Epithelial cell of proximal tubule (primary cell): ENCODE measurements at places on chromosomes 16 and 17. TPM values are rescaled to one million over a fixed set of nuclear protein-coding genes. Genes with fewer than 3 reads are reported as not detected.

DNA sequence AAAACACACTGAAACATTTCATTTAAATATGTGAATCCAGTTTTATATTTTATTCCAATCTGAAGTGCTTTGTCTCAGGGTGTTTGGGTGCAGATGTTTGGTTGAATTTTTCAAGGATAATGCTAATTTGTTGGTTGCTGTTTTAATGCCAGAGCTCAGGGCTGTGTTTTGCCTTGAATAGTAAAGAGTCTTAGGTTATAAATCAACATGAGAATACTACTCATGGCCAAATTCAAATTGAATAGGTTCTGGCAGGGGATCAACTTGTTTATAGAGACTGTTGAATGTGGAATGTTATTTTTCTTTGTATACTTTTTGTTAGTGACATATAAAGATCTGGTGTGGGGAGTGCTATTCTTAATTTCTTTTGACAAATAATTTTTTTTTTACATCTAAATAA lies 18.8 kb downstream of the TOM1L1 start:
- DNase-seq: no peak

GRCh38 chr17:37026531-37026869 lies 77.7 kb downstream of the AATF start:
- no peak for DNase-seq

DNA sequence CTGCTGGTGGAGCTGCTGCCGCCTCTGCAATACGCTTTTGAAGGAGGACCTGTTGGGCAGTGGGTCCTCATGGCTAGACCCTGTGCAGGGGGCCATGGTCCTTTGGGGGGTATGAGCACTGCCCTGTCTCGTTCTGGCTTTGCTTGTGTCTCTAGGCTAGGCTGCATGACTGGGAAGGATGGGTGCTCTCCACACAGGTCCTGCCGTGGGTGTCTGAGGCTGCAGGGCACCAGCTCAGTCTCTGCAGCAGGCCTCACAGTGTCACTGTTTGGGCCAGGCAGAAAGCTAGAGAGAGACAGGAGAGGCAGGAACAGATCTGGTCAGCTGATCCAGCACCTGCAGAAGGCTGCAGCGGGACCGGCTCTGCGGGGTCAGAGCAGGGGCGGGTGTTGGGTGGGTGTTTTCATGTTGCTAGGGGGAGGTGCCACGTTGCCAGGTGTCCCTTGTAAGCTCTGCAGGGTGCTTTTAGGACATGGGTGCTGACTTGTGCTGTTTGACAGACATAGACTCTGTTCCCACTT lies 111.4 kb downstream of the SNX29 start:
- DNase-seq: no peak

- DNase-seq: no peak
These were observed 229.4 kb upstream of the CACNG5 start for GRCh38 chr17:66605541-66605940.

GRCh38 chr17:31491376-31492131 lies 100.1 kb downstream of the RAB11FIP4 start:
- no peak for DNase-seq

DNA sequence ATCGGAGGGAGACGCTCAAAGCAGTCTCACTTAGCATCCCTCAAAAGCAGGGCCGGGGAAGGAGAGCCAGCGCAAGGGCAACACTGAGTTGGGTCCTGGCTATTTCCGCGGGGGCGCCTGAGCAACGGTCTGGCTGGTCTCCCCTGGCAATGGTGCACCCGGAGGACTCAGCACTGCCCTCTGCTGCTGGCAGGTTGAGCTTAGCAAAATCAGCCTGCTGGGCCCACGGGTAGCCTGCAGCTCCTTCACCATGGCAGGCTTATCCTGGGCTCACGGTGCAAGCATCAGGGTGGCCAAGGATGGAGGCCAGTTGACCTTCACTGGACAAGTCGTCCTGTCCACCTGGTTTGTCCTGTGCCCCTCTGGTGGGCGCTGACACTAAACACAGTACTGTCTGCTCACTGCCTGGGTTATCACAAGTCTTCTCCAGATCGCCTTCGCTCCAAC lies 14.4 kb upstream of the ALDH3A1 start:
- DNase-seq: no peak

- DNase-seq: no peak
These were observed 44.1 kb downstream of the DDX19A start for GRCh38 chr16:70390774-70391173.

DNA sequence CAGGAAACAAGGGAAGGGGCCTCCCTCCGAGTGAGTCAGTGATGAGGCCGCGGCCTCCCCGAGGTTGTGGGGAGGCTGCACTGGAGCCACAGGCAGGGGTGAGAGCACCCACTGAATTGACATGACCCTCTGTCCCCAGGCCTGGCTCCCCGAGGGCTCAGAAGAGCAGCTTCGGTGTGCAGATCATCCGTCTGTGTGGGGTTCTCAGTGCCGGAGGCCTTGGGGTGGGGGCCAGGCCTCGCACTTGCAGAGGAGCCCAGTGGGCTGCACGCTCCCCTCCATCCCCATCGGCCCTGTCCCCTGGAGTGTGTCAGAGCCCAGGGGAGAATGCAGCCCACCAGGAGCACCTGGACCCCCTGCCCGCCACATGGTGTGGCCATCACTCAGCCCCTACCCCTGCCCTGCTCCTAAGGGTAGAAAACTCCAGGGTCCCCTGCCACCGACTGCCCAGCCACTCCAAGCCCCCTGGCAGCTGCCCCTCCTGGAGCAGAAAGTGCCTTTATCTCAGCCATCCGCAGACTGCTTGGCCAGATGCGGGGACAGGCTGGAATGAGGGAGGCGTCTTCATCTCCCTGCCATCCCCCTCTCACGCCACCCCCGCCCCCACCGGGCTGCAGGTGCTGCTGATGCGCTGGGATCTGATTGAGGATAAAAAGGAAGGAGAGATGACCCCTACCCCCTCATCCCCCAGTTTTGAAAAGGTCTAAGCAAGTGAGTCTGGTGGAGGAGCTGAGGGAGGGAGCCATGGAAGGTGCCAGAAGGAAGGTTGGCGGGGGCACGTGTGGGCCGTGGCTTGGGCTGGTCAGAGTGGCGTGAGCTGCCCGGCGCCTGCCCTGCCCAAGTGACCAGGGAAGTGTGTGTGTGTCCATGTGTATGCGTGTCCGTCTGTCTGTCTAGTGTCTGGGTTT lies 358.3 kb downstream of the SEC14L1 start:
- no peak for DNase-seq

DNA sequence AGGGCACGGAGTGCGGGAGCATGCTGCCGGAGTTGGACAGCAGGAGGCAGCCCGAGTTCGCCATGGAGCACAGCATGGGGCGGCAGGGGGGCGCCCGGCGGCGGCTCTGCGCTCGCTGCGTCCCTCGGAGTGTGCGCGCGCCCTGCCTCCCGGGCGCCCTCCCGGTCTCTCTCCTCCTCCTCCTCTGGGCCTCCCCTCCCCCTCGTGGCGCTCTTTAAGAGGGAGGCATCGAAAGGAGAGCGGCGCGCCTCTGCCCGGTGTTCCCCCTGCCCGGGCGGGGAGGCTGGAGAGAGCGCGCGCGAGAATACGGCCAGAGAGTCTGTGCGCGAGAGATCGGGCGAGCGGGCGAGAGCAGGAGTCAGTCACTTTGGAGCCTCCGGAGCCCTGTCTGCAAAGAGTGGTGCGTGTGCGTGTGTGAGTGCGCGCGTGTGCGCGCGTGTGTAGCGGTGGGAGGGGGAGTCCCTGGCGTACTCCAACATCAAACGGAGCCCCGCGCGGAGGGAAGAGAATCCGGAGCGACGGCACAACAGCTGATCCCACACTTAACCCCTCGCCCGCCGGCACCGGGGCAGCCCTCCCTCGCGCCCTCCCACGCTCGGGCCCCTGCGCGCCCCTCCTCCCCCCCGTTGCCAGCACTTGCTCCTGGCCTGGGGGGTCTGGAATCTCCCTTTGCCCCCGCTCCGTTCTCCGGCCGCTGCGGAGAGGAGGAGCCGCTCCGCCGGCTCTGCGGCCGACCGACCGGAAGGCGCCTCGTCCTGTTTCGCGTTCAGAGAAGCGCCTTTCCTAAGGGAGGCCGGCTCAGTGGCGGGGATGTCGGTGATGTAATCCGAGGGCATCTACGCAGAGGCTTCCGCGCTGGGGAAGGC lies 108.9 kb downstream of the ENGASE start:
- no peak for DNase-seq

GRCh38 chr17:79837888-79838521 lies 1.2 kb downstream of the CBX4 start:
- no peak for DNase-seq

- DNase-seq: no peak
These were observed 2.2 kb downstream of the TMEM132E start for GRCh38 chr17:34581446-34582184.

- DNase-seq: no peak
These were observed 96.6 kb downstream of the NXN start for GRCh38 chr17:882827-883585.

- DNase-seq: no peak
These were observed 772 bp upstream of the PHAF1 start for GRCh38 chr16:67108931-67109406.

The SPATA22 gene
- total RNA-seq: 0.07 TPM in 1 of 2 replicates, not detected in the other

The PPY gene
- not detected in 2 replicates for total RNA-seq

The CDH1 gene
- total RNA-seq: 29.2 and 56.8 TPM in 2 replicates

The MMP15 gene
- 24.7 and 36.0 TPM in 2 replicates for total RNA-seq

The ZPBP2 gene
- total RNA-seq: not detected in 2 replicates
